ENCODE measurements at places on chromosomes 12 and 14.
A peak's percentile ranks its signal among the peaks of the same experiment; 100 is the strongest.

GRCh38 chr12:58359084-58359483, 417.7 kb downstream of the ATP23 start:
- peak; percentile 89 for ATAC-seq

- ATAC-seq = no peak
Measured at GRCh38 chr12:130162745-130163460, 639 bp downstream of the FZD10 start.

DNA sequence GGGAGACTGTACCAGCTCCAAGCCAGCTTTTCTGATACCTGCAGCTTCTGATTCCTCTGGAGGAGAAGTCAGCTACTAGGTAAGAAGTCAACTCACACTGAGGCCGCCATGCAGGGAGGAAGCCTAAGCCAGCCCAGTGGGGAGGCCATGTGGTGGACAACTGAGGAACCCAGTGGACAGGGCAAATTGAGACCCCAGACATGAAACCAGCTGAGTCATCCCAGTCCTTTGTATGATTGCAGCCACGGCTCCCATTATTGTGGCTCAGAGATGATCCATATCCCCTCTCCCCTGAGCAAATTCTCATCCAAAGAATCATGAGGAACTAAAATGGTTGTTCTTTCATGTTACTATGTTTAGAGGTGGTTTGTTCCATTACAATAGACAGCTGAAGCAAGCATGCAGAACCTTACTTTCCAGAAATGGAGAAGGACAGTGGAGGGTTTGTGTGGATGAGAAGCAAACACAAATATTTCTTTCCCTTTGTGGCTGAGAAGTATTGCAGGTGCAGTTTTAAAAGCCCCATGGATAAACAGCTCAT, 1147.3 kb upstream of the TMEM132C start:
- no peak for ATAC-seq

DNA sequence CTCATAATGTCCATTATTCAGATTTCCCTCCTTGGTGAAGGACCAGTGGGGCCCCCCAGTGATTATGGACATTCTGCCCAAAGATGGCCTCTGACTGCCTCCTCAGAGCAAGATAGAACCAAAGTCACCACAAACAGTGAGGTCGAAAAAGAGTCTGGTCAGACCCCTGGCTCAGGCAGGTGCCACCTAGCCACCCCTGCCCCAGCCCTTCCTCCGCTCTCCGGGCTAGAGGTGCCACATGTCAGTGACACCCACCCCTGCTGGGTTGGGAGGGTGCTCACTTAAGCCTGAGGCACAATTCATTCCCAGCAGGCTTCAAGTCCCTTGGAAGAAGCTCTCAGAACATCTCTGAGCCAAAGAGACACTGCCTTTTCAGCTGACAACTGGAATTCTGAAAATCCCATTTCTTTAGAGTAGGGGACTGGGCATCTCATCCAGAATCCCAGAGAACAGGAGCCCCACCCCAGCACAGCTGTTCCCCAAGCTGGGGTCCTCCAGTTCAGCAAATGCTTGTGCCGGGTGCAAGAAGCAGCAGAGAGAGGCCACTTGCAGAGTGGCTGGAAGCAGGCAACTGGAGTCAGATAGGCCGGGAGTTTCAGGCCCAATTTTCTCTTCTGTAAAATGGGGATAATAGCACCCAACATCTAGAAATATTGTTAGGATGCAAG, 50.3 kb downstream of the ISCA2 start:
- ATAC-seq = no peak

DNA sequence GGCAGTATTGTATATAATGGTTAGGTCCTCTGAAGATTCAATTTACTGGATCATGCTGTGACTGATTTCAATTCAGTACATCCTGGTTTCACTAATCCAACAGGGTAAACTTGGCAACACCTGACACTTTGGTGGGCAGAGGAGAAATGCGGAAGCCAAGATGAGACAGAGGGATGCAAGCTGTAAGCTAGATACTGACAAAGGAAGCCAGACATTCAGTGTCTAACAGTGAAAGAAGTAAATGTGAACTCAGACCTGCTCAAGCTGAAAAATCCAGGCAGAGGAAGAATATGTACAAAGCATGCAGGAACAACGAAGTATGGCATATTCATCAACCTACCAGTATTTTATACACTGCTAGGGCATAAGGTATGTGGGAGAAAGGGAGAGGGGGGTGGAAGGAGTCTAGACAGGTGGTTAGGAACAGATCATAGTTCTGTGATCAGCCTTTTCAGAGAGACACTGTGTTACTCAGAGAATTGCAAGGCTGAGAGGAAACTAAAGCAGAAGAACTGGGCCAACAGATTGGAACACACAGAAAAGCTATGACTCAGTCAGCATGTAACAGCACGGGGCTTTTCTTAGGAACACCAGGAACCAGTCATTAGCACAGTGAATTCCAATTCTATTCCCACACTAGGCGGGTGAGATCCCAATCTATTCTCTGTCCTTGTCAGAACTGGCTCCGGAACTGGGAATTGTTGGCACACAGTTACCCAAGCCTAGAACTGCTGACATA, 40.3 kb downstream of the NELL2 start:
- no peak for ATAC-seq

DNA sequence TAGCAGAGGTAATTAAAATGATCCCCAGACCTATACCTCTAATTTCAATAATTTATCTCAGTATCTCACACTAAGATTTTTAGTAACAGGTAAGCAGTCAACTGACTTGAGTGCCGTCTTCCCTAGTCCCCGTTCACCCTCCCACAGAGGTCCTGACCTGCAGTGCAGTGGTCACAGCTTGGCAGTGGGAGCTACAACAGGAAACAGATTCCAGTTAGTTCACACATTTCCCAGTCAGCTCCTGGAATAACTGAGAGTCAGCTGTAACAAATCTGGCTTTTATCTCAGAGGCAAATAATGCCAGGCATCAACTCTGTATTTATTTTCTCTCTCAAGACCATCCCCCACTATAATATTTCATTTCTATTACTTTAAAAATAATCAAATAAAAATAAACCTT, 308.2 kb downstream of the ATP23 start:
- ATAC-seq = no peak

DNA sequence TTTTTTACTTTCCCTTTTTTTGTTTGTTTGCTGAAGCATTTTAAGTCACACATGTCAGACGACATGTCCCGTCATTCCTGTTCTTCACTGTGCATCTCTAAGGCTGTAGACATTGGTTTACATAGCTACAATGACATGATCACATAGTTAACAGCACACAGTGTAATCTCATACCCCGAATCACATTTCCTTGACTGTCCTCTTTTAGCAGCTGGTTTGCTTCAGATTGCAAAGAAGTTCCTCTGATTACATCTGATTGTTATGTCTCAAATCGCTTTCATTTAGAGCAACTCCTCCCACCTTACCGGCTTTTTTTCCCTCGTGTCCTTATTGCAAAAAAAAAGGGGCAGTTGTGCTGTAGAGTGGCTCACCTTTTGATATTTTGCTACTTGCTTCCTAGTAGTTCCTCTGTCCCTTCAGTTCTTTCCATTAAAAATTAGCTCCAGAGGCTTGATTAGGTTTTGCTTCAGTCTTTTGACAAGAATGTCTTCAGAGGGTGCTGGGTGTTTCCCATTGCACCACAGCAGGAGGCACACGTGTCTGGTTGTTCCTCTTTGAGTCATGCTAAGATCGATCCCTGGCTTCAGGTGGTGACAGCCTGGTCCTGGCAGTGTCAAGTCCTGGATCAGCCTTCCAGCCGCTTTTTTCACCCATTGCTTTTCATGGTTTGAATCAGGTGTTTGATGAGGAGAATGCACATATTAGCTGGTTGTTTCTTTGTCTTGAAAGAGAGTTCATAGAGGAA, 35.0 kb downstream of the ZNF664 start:
- peak; percentile 47 for ATAC-seq

GRCh38 chr12:3043406-3043805, 33.8 kb upstream of the TSPAN9 start:
- ATAC-seq = no peak

DNA sequence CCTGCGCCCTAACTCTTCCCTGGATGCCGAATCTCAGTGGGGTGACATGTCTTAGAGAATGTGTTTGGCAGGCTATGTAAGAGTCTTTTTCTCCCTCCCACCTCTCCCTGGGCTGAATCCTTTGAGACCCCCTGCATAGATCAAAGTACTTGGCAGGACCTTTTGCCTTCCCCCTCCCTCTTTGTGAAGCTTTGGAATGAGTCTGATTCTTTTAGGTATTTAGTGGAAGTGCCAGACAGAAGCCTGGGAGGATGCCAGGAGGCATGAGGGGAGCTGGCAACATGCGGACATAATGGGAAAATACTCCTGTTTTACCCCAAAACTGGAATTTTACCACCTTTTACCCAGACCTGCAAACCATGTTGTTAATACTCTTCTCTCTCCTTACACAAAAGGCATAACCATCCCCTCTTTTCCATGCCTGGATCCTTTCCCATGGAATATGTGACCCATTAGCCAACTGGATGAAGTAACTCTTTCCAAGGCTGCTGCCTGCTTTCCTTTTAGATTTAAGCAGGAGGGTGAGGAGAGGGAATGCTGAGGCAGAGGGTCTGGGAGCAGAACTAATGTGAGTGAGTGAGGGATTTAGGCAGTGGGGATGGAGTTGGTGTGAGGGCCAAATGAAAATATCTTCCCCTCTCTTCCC, 41.7 kb downstream of the TTLL5 start:
- no peak for ATAC-seq

DNA sequence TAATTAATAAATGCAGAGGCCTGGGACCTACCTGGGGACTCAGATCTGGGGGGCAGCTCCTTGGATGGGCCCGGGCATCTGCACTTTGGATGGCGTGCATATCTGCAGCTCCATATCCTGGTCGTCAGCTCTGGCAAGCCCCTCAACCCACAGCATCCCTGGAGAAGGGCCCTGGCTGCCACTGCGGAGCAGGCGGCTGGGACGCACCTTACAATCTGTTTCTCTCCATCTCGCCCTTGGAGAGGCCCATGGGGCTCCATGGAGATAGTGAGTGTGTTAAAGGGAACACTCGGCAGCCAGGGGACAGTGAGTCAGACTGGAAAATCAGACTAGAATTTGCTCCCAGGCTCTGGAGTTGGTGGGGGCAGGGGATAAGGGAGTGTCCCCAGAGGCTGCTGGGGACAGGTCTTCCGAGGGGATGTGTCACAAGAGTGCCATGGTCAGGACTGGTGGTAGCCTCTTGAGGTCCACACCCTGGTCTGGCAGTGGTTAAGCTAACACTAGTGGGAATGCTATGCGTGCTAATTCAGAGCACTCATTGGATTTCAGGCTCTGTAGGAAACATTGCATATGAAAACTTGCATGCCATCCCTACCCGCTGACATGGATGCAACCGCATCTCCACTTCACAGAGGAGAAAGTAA, 21.5 kb downstream of the RFLNA start:
- no peak for ATAC-seq

DNA sequence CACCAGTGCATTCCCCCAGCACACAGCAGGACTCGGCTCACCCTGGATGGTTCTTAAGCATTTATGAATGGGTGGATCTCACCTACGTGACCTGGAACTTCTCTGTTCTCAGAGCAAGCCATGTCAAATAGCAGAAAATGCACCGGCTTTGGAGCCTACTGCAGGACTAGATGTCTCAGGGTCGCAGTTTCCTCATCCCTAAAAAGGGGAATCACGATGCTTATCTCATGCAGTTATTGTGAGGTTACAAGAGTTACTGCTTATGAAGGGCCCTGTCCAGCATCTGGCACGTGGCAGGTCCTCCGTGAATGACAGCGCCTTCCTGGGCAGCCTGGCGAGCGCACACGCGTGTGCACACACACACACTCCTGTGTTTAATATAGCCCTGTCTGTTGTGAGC, 128.5 kb downstream of the ETV6 start:
- ATAC-seq = no peak

GRCh38 chr12:124660851-124661250, 93.4 kb upstream of the NCOR2 start:
- no peak for ATAC-seq

DNA sequence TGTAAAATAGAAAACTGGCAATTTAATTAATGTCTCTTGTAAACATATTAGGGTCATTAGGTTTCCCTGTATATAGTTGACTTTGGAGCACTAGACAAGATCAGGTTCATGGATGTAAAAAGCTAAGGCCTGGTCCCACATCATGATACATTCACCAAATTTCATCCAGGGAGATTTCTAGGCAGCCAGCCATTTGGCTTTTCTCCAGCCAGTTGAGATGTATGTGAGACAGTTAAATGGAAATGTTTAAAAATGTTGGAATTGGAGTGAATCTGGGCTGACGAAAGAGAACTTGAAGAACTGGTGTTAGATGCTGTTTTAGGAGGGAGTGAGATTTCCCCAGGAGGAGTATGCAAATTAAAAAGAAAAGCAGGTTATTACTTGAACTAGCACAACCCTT, 41.8 kb upstream of the CLEC14A start:
- no peak for ATAC-seq

Data from SK-N-SH treated with all-trans-retinoic acid at 6 μM for 48 hours (cell line).